ENCODE measurements at places on chromosomes 4 and X.

- peak; percentile 39 for DNase-seq
These were observed 378 bp upstream of the RPS6KA6 start for GRCh38 chrX:84188320-84188834.

- no peak for DNase-seq
These were observed 106.3 kb downstream of the LINC00632 start for GRCh38 chrX:140815868-140816267.

DNA sequence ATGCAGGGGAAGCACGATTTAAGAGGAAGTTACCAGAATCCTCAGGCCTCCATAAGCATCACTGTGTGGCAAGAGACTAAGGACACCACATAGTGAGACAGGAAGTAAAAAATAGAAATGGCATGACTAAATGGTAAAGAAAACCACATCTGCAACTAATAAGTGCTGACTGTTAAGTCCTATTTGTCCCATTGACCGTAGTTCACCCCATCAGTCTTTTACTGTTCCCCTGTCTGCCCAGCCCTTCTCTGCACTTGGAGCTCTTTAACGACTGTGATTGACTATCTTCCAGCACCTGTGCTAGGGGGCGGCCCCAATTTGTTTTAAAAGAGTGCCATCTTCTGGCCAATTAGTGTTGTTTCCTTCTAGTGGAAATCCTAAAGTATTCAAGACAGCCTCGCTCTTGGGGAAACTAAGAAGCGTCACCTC is 94.2 kb downstream of the MAOA start:
- peak; percentile 6 for DNase-seq

DNA sequence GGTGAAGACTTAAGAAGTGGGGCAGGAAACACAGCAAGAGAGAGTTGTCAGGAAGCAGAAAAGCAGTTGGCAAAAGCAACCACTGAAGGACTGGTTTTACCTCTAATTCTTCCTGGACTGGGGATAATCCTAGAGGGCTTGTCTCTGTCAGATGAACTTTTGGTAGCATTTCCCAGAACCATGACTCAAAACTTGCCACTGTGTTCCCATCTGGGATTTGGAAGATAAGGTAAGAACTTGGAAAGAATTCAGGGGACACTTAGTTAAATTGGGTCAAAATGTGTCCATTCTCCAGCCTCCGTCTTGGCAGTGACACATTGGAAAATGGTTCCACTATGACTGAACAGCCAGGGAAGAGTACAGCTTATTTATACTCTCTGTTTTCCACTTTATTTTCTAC is 55.7 kb downstream of the CD38 start:
- no peak for DNase-seq

- DNase-seq, result no peak
These were observed 671.7 kb upstream of the NR3C2 start for GRCh38 chr4:149113804-149114430.

- DNase-seq, result no peak
These were observed 56.2 kb downstream of the COX7B2 start for GRCh38 chr4:46852800-46853199.

DNA sequence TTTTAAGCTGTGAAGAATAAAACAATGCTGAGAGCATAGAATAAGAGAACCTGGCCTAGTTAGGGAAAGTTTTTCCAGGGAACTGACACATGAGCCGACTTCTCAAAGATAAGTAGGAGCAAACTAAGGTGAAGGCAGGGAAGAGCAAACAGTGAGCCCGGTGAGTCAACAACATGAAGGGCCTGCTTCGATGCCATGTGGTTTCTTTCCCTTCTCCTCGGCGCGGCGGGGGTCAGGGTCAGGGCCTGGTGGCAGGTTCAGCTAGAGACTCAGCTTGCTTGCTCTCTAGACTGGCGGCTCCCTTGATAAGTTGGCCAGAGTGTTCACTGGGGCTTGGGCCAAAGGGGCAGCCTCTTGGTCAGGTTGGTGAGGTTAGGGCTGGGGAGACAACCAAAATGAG is 81.1 kb downstream of the DLG3 start:
- no peak for DNase-seq

- no peak for DNase-seq
These were observed 63.5 kb downstream of the ENOPH1 start for GRCh38 chr4:82493721-82494425.

DNA sequence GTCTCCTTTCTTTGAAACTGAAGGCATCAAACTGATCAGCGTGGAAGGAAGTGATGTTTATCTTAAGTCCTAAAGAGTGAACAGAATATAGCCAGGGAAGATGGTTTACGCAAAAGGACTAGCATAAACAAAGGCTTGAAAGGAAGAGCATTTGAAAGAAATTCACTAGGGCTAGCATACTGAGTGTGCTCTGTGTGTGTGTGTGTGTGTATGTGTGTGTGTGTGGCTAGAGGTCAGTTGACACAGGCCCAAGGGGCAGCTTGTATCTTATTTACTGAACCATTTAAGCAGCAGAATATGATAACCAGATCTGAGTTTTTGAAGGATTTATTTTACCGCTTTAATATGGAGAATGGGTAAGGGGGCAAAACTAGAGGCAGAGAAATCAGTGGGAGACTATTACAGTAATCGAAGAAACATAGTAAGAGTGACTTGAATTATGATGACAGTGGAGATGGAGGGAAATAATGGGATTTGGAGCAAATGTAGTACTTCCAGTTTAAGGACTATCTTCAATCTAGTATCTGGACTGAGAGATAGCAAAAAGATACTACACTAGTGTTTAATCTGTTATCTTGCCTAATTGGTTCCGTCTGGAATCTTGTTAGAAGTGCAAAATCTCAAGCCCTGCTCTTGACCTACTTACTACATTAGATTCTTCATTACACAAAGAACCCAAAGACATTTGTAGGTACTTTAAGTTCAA is 36.9 kb downstream of the CEP44 start:
- no peak for DNase-seq

DNA sequence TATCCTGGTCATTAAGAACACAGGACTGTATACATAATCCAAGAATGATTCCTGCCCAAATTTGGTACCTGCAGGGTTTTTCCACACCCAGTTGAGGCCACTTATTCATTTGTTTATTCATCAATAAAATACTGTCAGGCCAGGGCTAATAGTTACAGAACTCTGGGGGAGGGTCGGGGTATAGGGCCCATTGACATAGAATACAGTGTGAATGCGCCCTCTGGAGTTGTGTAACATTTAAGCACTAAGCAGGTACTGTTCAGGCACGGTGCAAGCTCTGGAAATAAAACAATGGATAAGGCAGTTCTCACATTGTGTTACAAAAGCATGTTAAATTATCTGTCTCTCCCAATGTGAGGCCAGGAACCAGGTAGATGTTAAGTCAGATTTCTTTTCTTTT is 30.8 kb upstream of the LRBA start:
- DNase-seq, result no peak

DNA sequence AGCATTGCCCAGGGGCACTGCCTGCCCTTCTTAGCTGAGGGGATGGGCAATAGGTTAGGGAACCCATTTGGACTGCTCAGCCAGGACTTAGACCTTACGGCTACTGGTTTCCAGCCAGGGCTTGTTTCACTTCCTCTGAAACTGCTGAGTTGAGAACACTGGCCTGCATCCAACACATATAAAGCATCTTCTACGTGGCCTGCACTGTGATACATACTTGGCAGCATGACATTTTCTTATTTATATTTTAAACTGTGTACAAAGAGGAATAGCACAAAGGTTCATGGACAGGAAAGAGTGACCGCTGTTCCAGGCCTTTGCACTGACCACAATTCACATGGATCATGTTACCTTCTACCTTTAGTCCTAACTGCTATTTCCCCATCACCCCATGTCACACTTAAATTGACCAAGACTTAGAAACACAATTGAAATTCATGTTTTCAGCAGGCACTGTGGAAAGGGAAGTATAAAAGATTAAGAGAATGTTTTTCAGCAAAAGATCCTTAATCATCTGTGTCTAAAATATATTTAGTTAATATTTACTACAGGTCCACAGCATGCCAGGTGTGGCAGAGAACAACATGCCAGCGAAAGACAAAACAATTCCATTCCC is 43.7 kb downstream of the NLGN4X start:
- DNase-seq, result no peak

- no peak for DNase-seq
These were observed 478.4 kb downstream of the BCOR start for GRCh38 chrX:39619182-39620009.

GRCh38 chr4:55753856-55754255 is 65.7 kb upstream of the EXOC1L start:
- no peak for DNase-seq

DNA sequence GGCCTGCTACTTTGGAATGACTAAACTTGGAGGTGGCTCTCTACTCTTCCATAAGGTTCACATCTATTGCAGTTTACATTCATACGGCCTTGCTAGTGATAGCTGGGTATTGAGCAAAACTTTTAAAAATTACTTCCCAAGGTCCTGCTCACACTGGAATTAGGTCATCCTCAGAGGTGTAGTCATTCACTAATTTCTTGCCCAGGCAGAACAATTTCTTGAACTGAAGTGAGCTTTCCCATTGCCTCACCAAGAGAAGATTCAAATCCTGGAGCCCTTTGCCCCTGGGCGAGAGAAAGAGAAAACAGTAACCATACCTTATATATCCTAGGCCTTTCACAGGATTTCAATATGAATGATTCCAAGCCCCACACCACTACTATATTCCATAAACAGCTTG is 109.2 kb downstream of the GUCY2F start:
- no peak for DNase-seq

DNA sequence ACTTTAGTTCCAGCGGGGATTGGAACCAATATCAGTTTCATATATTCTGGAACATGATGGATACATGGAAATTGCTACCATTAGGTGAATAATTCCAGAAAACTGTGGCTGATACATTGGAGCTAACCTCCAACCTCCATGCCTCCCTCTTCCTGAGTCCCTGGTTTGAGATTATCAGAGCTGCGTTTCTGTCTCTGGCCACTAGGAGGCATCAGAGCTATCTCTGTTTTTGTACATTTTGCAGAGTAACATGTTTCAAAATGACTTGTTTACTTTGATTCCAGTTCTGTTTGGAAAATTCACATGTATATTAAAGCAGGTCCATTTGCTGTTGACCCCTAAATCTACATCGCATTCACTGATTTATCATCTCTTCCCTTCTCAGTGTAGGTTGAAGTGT is 2.4 kb upstream of the RAB40AL start:
- no peak for DNase-seq

GRCh38 chr4:182925855-182926254 is 8.7 kb upstream of the DCTD start:
- no peak for DNase-seq

DNA sequence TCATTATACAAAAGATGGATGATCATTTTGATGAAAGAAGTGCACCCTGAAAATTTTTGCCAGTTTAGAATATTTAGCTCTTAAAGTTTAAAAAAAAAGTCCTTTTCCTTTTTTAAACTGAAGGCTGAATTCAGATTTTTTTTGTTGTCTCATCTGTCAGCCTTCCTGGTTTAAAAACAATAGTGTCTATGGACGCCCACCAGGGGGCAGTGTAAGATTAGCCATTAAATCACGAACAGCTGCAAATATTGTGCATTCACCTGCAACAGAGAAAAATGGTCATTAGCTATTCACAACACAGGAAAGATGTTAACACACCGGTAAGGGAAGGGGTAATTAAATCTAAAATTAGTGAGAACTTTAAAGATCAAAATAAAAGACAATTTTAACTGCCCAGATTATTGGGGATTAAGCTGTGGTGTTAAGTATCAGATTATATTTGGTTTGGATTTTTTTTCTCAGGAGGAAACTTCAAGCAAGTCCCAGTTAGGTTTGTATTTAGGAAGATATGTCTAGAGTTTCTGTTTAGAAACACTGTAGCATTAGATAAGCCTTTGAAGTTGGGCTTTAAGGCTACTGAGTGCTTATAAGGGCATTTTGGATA is 4.4 kb upstream of the CXorf38 start:
- peak; percentile 26 for DNase-seq

DNA sequence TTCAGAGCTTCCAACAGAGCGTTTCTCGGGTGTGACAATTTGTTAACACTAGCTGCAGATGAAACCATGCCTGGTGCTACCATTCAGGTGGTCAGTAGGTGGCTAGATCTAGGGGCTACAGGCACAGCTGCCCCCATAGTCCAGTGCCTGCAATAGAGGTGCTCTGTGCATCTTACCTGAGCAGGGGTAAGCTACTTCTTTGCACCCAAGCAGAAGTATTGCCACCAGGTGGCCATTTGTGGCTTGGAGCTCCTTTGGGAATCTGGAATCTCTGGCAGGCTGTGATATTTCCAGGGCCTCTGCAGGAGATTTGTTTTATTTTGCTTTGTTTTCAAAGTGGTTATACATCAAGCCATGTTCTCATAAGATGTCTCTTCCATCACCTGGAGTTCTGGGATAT is 170.7 kb upstream of the PUDP start:
- no peak for DNase-seq

DNA sequence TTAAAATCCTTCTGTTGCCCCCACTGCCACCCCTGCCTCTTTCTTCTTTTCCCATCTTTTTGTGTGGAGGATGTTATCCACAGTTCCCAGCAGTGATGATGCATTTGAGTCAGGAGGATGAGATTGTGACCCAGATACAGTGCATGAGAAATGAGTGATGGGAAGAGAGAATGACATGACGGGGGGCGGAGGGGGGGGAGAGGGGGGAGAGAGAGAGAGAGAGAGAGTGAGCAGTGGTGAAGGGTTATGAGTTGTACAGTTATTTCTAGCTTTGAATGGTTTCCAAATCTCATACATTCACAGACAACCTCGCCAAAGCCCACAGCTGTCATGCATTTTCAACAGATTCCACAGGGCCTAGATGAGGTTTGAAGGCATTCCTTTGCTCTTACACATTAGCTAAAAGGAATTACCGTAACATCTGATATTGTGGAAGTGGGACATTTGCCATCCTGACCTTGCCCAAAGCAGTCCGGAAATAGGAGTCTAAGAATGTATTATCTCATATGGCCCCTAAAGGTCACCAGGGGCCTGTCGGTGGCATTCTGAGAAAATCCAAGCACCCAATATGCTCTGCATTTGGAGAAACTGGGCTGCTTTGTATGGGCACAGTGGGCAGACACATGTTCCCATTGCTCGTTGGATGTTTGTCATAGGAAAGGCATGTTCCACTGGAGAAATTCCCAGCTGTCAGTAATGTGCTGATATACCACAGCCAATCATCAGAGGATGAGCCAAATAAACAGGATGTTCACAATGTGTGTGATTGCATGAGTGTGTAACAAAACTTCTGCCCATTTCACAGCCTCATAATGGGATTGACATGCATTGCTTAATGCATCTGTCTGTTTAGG is 435.8 kb downstream of the SPRY1 start:
- no peak for DNase-seq

DNA sequence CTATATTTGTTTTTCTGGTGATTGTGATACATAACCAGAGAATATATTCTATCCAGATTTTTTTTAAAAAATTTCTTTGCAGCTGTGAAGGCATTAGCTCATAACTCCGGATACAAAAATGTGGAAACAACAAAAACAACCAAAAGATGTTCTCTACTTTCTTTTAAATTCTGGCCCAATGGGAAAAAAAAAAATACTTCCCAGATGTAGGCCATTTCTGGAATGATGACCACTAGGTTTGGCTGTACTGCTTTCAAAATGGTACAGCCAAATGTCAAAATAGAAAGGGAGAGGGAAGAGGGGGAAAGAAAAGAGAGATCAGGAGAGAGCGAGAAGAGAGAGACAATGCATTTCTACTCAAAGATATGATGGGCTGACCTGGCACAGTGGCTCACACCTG is 14.6 kb downstream of the ANOS1 start:
- DNase-seq, result no peak

GRCh38 chr4:15132739-15133138 is 130.5 kb downstream of the CPEB2 start:
- peak; percentile 66 for DNase-seq
